ENCODE measurements at places on chromosomes 3 and 15. TPM values are rescaled to one million over a fixed set of nuclear protein-coding genes. Genes with fewer than 3 reads are reported as not detected.

Gene LRRC31
- not detected for total RNA-seq

- H3K27ac ChIP-seq = no peak overlapping the region
- no peaks in the 10 kb centered on the region for H3K4me1 ChIP-seq
- no peak overlapping the region for H3K4me3 ChIP-seq
- DNase-seq = no peak
Observed at GRCh38 chr15:83835479-83835878, 181.6 kb downstream of the ADAMTSL3 start.

DNA sequence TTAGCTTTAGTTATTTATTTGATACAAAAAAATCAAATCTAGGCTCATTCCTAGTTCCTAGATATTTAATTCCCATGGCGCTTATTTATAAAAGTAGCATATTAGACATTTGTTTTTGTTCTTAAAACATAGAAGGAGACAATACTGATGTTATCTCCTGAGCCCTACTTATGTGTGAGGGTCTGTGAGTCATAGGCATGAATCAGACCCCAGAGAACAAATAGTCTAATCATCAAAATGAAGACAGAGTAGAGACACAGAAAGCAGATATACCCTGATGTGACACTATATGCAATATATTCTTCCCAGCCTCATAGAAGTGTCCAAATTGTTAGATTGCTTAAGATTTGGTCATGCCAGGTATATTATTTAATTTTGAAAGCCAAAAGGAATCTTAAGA, 44.9 kb downstream of the PEX5L start:
- no peak for DNase-seq
- H3K27me3 ChIP-seq = no peaks in the 10 kb centered on the region
- no peaks in the 10 kb centered on the region for H3K36me3 ChIP-seq
- H3K27ac ChIP-seq = no peak overlapping the region
- no peak overlapping the region for H3K4me3 ChIP-seq
- no peaks in the 10 kb centered on the region for H3K4me1 ChIP-seq

GRCh38 chr3:67521053-67521646, 133.3 kb downstream of the SUCLG2 start:
- H3K27ac ChIP-seq = no peak overlapping the region
- no peaks in the 10 kb centered on the region for H3K4me1 ChIP-seq
- H3K4me3 ChIP-seq = no peak overlapping the region
- DNase-seq = no peak

DNA sequence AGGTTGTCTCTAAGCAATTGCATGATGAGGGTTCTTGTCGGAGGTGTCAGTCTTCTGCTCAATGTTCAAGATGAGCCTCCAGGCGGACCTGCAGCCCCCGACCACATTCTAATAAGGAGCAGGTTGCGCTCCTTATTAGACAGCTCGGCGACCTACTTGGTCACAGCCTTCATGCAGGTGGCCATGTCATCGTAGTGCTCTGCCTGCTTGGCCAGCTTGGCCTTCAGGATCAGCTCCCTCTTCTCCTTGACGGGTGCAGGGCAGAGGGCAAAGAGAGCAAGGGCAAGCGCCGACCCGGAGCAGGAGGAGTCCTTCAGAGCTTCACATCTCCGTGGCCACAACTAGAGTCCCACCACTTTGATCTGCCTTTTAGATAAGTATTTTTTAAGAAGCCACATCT, 113.5 kb downstream of the RASA2 start:
- H3K27ac ChIP-seq = no peak overlapping the region
- H3K4me3 ChIP-seq = no peak overlapping the region
- H3K27me3 ChIP-seq = no peaks in the 10 kb centered on the region
- H3K36me3 ChIP-seq = peaks cover 39% of the 10 kb centered on the region
- no peak for DNase-seq

GRCh38 chr3:193732391-193732790, 139.4 kb downstream of the OPA1 start:
- peak; percentile 66 for DNase-seq
- H3K27me3 ChIP-seq = no peaks in the 10 kb centered on the region
- H3K36me3 ChIP-seq = no peaks in the 10 kb centered on the region
- no peak overlapping the region for H3K27ac ChIP-seq
- H3K4me1 ChIP-seq = no peaks in the 10 kb centered on the region

Gene EPHB1
- 4.3 TPM for total RNA-seq

Gene MYH15
- under 0.01 TPM for total RNA-seq

- no peak overlapping the region for H3K4me3 ChIP-seq
- H3K27ac ChIP-seq = no peak overlapping the region
- no peak for DNase-seq
- H3K4me1 ChIP-seq = peaks cover 15% of the 10 kb centered on the region
Observed at GRCh38 chr3:161915418-161915750, 418.8 kb downstream of the OTOL1 start.

DNA sequence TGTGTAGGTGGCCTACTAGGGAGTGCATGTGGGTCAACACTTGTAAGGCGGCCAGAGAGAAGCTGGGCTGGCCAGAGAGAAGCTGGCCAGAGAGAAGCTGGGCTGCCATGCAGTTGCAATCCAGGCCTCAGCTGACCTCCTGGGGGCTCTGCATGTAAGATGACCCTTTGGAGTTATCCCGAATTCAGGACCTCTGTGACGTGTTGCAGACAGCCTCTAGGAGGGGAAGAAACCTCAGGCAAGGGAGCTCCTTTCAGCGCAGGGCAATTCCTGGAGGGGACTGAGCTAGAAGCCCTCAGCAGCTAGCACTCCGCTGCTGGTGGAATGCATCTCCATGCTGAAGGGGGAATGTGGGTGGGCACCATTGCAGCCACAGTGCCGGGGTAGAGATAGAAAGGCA, 15.8 kb upstream of the KBTBD12 start:
- no peak overlapping the region for H3K27ac ChIP-seq
- H3K4me1 ChIP-seq = no peaks in the 10 kb centered on the region
- no peaks in the 10 kb centered on the region for H3K27me3 ChIP-seq
- H3K36me3 ChIP-seq = no peaks in the 10 kb centered on the region
- no peak for DNase-seq
